ENCODE measurements at places on chromosomes 13 and 19. TPM values are rescaled to one million over a fixed set of nuclear protein-coding genes. Genes with fewer than 3 reads are reported as not detected.

- no peaks in the 10 kb centered on the region for H3K27me3 ChIP-seq
- no peak overlapping the region for H3K27ac ChIP-seq
- no peak for DNase-seq
- no peak overlapping the region for H3K4me3 ChIP-seq
- H3K4me1 ChIP-seq = peaks cover 16% of the 10 kb centered on the region
- H3K36me3 ChIP-seq = no peaks in the 10 kb centered on the region
Observed at GRCh38 chr13:74194846-74195245, 60.6 kb upstream of the KLF12 start.

The PTOV1 gene
- 53.1 TPM for total RNA-seq

- H3K27me3 ChIP-seq = no peaks in the 10 kb centered on the region
- peaks cover 50% of the 10 kb centered on the region for H3K36me3 ChIP-seq
- H3K4me1 ChIP-seq = peaks cover under 1% of the 10 kb centered on the region
- H3K27ac ChIP-seq = no peak overlapping the region
- H3K4me3 ChIP-seq = no peak overlapping the region
- DNase-seq = no peak
Observed at GRCh38 chr13:94608586-94608985, 6.9 kb downstream of the GPR180 start.

The FEM1A gene
- total RNA-seq = 11.0 TPM

The CDC34 gene
- 50.8 TPM for total RNA-seq

The PLK5 gene
- total RNA-seq = not detected

The OR7C2 gene
- not detected for total RNA-seq

- peak overlapping the region; percentile 76 for H3K4me3 ChIP-seq
- peak overlapping the region; percentile 71 for H3K27ac ChIP-seq
- H3K27me3 ChIP-seq = no peaks in the 10 kb centered on the region
- H3K4me1 ChIP-seq = peaks cover 12% of the 10 kb centered on the region
- DNase-seq = no peak
Observed at GRCh38 chr19:36128392-36128736, 11.5 kb upstream of the CAPNS1 start.

The LILRB2 gene
- not detected for total RNA-seq

- H3K36me3 ChIP-seq = no peaks in the 10 kb centered on the region
- no peak overlapping the region for H3K27ac ChIP-seq
- DNase-seq = no peak
- H3K4me3 ChIP-seq = no peak overlapping the region
- H3K27me3 ChIP-seq = no peaks in the 10 kb centered on the region
- H3K4me1 ChIP-seq = no peaks in the 10 kb centered on the region
Observed at GRCh38 chr19:10639836-10640235, 14.3 kb upstream of the ILF3 start.

The ZSCAN5B gene
- not detected for total RNA-seq

DNA sequence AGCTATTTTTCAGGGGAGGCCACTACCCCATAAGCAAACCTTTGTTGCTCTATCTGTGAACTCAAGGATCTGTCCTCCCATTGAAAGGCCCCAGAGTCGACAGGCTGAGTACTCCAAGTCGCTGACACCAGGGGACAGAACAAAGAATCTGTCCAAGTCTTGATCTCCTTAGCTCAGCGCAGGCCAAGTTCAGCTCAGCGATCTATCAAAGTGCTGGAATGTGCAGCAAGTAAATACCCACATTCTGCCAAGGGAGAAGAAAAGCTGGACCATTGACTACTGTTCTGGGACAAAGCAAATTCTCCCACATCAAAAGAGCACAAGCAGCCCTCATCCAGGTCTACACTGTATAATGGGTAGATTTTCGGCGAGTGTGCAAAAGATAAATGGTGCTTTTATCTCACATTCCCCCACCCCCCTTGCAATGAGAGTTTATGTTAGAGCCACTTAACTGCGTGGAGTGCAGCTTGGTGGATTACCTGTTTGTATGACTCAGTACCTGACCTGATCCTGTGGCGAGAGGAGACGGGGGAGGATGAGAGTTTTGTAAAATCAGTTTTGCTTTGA, 391.7 kb upstream of the SGCG start:
- H3K27me3 ChIP-seq = no peaks in the 10 kb centered on the region
- no peak for DNase-seq
- no peaks in the 10 kb centered on the region for H3K36me3 ChIP-seq
- H3K4me3 ChIP-seq = no peak overlapping the region
- H3K27ac ChIP-seq = no peak overlapping the region
- no peaks in the 10 kb centered on the region for H3K4me1 ChIP-seq

GRCh38 chr13:27036236-27036981, 135.2 kb downstream of the USP12 start:
- H3K27ac ChIP-seq = no peak overlapping the region
- H3K27me3 ChIP-seq = no peaks in the 10 kb centered on the region
- H3K4me1 ChIP-seq = peaks cover 31% of the 10 kb centered on the region

The ZNF492 gene
- 0.65 TPM for total RNA-seq

DNA sequence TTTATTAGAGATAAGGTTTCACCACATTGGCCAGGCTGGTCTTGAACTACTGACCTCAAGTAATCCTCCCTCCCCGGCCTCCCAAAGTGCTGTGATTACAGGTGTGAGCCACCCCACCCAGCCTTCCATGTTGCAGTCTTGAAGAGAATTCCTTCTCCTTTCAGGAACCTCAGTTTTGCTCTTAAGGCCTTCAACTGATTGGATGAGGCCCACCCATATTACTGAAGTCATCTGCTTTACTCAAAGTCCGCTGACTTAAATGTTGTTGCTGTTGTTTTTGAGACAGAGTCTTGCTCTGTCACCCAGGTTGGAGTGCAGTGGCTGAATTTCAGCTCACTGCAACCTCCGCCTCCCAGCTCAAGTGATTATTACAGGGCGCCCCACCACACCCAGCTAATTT, 33.5 kb downstream of the RASL11A start:
- H3K27me3 ChIP-seq = peaks cover 11% of the 10 kb centered on the region
- no peak overlapping the region for H3K27ac ChIP-seq
- no peaks in the 10 kb centered on the region for H3K36me3 ChIP-seq
- no peak for DNase-seq
- no peaks in the 10 kb centered on the region for H3K4me1 ChIP-seq

- DNase-seq = peak; percentile 63
- H3K27me3 ChIP-seq = no peaks in the 10 kb centered on the region
- no peak overlapping the region for H3K27ac ChIP-seq
- H3K4me1 ChIP-seq = no peaks in the 10 kb centered on the region
- H3K4me3 ChIP-seq = no peak overlapping the region
- peaks cover 6% of the 10 kb centered on the region for H3K36me3 ChIP-seq
Observed at GRCh38 chr19:34350161-34350561, 14.8 kb upstream of the GPI start.

DNA sequence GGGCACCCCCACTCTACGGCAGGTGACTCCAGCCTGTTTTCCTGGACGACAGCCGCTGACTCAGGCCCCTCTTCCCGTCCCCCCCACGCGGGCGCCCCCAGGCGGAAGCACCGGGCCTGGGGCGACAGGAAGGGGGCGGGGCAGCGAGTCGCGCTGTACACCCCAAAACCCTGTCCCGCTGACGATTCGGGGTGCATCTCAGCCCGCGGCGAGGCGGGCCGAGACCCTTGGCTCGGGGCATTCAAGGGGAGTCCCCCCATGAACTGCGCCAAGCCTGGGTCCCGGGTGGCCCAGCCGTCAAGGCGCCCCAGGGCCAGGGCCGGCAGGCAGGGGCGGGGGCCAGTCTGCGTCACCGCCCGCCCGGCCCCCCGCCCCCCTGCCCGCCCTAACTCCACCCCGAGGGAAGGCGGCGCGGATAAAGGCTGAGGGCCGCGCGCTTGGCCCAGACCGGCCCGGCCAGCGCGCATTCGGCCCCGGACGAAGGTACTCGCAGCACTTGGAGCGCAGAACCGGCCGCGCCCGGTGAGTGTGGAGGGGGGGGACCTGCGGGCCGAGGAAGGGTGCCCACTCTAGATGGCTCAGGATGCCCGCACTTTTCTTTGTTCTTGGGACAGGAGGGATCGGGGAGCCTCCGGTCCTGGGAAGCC, at the start of gene MIDN:
Gene MIDN (plus strand): TSS at position 445 of the 647 bp plus-strand sequence. CDS start 1,714 bp downstream, outside the sequence.
- no peaks in the 10 kb centered on the region for H3K27me3 ChIP-seq
- H3K36me3 ChIP-seq = peaks cover 8% of the 10 kb centered on the region
- H3K4me3 ChIP-seq = peak within 1 kb of the TSS; percentile 88

DNA sequence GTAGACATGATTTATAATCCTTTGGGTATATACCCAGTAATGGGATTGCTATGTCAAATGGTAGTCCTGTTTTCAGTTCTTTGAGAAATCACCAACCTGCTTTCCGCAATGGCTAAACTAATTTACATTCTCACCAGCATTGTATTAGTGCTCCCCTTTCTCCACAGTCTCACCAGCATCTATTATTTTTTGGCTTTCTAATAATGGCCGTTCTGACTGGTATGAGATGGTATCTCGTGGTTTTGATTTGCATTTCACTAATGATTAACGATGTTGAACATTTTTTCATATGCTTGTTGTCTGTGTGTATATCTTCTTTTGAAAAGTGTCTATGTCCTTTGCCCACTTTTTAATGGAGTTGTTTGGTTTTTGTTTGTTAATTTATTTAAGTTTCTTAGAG, 165.1 kb downstream of the PDS5B start:
- no peak overlapping the region for H3K4me3 ChIP-seq
- H3K27ac ChIP-seq = no peak overlapping the region
- no peaks in the 10 kb centered on the region for H3K27me3 ChIP-seq
- peaks cover 26% of the 10 kb centered on the region for H3K36me3 ChIP-seq

The ZNF135 gene
- total RNA-seq = 5.1 TPM

DNA sequence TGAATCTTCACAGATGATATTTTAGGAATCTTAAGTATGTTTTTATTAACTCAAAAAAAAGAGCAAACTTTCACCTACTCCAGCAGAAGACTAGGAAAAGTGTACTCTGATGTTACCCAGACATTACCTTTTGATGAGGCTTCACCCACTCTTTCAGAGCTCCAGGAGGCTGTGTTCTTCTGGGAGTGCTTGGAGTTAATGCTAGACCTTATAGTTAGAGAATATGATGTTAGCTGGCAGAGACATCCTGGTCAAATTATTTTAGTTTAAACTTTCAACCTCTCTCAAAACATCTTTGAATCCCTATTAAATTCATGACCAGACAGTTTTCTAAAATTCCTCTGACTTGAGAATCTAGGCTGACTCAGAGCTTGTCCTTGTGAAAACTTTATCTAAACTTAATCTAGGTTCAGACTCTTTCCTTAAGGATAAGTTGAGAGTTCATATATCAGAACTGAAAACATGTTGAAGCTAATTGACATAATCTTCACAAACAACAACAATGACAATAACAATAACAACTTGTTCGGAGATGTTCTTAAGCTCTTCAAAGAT, 82.8 kb downstream of the ITGBL1 start:
- H3K27me3 ChIP-seq = no peaks in the 10 kb centered on the region
- H3K27ac ChIP-seq = peak overlapping the region; percentile 36
- DNase-seq = peak; percentile 65

DNA sequence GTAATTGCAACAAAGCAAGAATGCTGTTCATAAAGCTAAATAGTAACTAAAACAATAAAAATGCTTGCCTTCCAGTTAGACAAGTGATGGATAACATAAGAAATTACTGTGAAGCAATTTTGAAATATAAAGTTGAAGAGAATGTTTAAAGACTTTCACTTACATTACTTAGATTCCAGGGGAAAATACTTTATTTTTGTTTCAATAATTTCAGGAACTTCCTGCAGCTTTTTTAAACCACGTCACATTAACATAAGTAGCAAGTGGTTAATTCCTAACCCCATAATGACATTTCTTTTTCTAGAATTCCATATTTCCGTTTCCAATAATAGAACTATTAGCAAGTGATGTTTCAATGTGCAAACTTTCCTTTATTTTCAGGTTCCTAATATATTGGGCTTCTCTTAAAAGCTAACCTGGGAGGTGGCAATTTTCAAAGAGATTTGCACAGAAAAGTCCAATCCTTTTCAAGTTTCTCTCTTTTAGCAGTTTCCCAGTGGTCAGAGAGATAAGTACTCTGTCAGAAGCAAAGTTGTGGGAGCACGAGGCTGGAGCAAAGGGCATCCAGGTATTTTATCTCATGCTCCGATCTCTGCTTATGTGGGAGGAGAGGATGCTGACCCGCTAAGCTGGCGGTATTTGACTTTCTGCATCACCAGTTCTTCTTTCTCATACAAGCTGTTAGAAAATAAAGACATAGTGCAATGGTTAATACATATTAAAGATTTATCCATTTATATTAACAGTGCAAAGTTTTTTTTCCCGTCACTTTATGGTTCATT, 1025.3 kb downstream of the EFNB2 start:
- DNase-seq = no peak
- H3K27ac ChIP-seq = no peak overlapping the region
- no peaks in the 10 kb centered on the region for H3K36me3 ChIP-seq
- H3K4me3 ChIP-seq = no peak overlapping the region
- no peaks in the 10 kb centered on the region for H3K27me3 ChIP-seq

GRCh38 chr19:8835877-8836276, 3.7 kb downstream of the MBD3L1 start:
- no peak overlapping the region for H3K27ac ChIP-seq
- no peaks in the 10 kb centered on the region for H3K4me1 ChIP-seq
- DNase-seq = no peak
- no peak overlapping the region for H3K4me3 ChIP-seq
- no peaks in the 10 kb centered on the region for H3K36me3 ChIP-seq
- H3K27me3 ChIP-seq = no peaks in the 10 kb centered on the region

DNA sequence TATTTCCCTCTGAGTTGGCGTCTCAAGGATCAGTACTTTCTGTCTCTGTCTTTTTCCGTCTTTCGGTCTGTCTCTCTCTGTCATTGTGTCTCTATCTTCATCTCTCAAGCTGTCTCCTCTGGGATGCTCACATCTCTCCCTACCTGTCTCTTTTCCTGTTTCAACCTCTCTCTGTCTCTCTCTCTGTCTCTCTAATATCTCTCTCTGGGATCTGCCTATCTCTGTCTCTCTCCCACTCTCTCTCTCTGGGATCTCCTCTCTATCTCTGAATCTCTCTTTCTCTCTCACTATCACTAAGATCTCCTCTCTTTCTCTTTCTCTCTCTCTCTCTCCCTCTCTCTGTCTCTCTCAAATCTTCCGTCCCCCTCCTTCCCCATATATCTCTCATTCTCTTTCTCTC, 4.0 kb downstream of the ATP1A3 start:
- no peak overlapping the region for H3K27ac ChIP-seq
- DNase-seq = no peak
- H3K4me3 ChIP-seq = no peak overlapping the region
- H3K27me3 ChIP-seq = peaks cover 29% of the 10 kb centered on the region
- H3K36me3 ChIP-seq = no peaks in the 10 kb centered on the region

DNA sequence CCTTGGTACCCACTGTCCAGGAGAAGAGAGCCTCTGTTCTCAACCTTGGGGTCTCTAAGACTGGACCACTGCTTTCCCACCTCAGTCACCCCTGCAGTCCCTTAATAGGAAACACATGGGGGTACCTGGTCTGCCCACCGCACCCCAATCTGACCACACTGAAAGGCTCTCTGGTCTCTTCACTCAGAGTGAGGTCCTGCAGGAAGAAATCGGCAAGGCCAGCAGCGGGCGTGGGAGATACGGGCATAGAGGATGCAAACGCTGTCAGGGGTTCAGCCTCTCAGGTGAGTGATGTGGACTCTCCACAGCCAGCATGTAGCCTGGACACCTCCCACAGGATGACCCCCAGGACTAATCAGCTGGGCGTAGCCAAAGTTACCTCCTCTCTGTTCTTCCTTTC, 3.5 kb downstream of the SIGLEC9 start:
- no peaks in the 10 kb centered on the region for H3K4me1 ChIP-seq
- no peak overlapping the region for H3K27ac ChIP-seq
- DNase-seq = no peak
- no peak overlapping the region for H3K4me3 ChIP-seq
- no peaks in the 10 kb centered on the region for H3K36me3 ChIP-seq

The HMGB1 gene
- 193 TPM for total RNA-seq
